ENCODE measurements at places on chromosomes 2 and 18. TPM values are rescaled to one million over a fixed set of nuclear protein-coding genes. Genes with fewer than 3 reads are reported as not detected.

DNA sequence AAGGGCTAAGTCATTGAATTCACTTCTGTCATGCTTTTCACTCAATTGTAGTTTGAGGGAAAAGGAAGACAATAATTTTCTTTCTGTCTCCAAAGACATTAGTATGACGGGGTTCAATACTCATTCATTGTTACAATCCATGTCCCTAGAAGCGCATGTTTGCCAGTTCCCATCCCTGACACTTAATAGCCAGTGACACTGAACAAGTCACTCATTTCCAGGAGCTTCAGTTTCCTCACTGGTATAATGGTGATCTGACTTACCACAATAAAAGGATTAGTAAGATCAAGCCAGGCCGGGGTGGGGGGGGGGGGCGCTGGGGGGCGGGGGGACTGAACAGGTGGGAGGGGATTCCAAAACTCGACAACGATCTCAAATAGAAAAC, 144.8 kb upstream of the MAP3K20 start:
- no peaks in the 10 kb centered on the region for H3K4me1 ChIP-seq
- H3K27me3 ChIP-seq = peaks cover 2% of the 10 kb centered on the region
- no peak overlapping the region for H3K4me3 ChIP-seq

DNA sequence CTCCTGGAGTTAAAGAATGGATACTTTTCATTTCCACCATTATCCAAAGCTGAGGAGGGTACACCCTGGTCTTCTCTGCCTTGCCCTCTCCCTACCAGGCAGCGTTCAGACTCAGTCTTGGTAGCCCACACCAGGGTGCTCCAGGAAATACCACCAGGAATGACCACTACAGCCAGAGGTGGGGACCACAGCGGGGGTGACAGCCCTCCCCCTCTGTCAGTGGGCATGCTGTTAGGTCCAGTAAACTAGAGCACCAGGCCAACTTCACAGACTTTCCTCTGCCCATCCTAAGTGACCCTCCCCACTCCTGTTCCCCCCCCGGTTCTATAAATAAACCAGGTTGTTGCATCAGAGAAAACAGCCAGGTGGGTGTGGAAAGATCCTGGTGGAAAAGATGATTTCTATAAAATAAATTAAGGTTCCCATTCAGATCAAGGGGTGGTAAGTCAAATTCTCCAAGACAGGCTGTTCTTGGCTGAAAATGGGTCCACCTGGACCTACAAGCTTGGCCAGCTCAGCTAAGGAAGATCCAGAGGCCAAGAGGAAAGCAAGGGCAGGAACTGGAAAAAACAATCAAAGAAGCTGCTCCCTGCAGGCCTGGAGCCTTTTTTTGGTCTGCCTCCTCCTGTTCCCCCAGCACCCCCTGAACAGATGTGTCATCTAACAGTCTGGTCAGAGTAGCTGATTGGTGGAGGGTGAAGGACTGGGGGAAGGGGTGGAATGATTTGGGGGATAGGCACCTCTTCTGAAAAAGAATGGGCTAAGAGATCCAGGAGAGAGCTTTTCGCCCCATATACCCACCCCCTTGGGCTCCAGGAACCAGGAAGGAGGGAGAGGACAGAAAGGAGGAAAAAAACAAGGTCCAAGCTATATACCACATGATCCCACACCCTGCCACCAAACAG, 2.3 kb downstream of the RAB11FIP5 start:
- H3K27me3 ChIP-seq = peaks cover 7% of the 10 kb centered on the region
- H3K4me3 ChIP-seq = peak overlapping the region; percentile 78
- H3K36me3 ChIP-seq = no peaks in the 10 kb centered on the region
- H3K27ac ChIP-seq = peak overlapping the region; percentile 91
- H3K4me1 ChIP-seq = peaks cover 43% of the 10 kb centered on the region

DNA sequence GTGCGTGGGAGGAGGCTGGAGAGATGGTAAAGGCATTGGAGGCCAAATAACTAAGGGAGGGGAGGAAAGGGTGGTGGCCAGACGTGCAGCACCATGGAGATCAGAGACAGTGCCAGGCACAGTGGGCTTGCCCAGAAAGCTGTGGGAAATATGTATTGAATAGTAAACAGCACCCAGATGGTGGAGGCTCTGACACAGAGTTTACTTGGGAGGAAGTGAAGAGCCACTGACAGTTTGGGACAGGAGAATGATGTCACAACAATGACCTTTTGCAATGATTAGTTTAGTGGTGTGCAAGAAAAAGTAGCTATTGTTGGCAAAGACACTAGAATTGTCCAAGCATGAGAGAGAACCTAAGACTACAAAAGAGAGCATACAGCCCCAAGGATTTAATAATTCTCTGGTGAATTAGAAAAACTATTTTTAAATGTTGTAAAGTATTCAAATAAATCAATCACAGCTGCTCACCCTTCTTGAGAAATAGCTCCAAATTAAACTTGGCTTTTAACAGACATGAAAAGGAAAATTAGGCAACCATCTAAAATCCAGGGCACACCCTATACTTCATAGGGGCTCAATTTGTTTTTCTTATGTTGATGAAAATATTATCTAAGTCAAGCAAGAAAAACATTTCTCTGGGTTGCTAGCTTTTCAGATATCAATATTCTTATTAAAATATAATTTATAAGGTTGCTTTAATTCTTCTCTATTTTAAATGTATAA, 458.7 kb upstream of the HNRNPA3 start:
- DNase-seq = no peak
- H3K4me3 ChIP-seq = no peak overlapping the region
- peaks cover 5% of the 10 kb centered on the region for H3K27me3 ChIP-seq
- peaks cover 3% of the 10 kb centered on the region for H3K4me1 ChIP-seq
- no peak overlapping the region for H3K27ac ChIP-seq
- no peaks in the 10 kb centered on the region for H3K36me3 ChIP-seq

- H3K4me1 ChIP-seq = no peaks in the 10 kb centered on the region
- no peak overlapping the region for H3K27ac ChIP-seq
- H3K27me3 ChIP-seq = no peaks in the 10 kb centered on the region
- no peak overlapping the region for H3K4me3 ChIP-seq
Measured at GRCh38 chr2:873651-874580, 76.7 kb upstream of the SNTG2 start.

DNA sequence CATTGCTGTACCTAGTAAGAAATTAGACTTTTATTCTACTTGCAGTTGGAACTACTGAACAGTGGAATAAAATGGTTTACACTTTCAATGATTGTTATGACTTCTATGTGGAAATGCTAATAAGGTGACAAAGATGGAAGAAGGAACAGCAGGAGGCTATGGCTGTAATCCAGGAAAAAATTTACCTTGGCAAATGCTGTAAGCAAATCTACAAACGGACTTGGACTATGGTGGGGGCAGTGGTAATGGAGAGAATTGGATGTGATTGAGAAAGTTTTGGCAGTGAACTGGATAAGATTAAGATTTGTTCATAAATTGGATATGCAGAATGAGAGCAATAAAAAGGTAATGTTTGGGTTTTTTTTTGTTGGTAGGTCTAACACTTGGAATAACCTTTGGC, 111.0 kb upstream of the ERBB4 start:
- no peak for DNase-seq
- H3K36me3 ChIP-seq = no peaks in the 10 kb centered on the region
- H3K27me3 ChIP-seq = peaks cover 3% of the 10 kb centered on the region
- no peak overlapping the region for H3K4me3 ChIP-seq

- H3K4me1 ChIP-seq = no peaks in the 10 kb centered on the region
- H3K27ac ChIP-seq = no peak overlapping the region
- H3K27me3 ChIP-seq = peaks cover 11% of the 10 kb centered on the region
- DNase-seq = no peak
- no peaks in the 10 kb centered on the region for H3K36me3 ChIP-seq
- no peak overlapping the region for H3K4me3 ChIP-seq
Measured at GRCh38 chr2:37918742-37919186, 6.3 kb upstream of the RMDN2 start.

DNA sequence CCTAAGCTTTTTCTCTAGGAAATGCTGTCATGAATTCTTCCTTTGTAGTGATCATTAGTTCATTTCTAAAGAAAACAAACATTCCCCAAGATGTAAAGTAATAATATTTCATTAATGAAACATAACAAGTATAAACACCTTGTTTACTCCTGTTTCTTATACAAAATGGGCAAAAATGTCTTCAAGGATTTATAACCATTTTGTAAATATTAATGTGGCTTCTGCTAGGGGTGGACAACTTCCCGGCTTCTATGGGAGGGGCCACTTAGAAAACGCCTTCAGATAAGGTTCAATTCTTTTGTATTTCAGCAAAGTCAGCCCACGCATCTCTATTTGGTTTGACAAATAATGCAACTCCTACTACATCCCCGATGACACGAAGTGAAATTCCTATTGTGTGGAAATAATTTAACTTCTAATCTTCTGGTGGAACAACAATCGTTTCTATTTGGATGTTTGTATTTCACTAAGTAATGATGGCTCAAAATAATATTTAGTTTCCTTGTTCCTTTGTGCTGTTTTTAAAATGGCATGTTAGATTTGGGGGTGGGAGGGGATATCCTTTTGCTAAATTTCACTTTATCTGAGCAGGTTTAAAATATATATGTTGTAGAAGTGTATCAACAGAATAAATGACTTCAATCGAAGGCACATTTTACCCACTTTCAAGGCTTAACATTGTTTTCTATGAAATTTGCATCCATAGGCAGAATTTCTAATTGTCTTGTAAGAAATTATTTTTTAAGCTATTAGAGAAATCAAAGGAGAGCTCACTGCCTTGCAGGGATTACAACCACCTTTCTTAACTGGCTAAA, 14.7 kb upstream of the HOXD1 start:
- no peak overlapping the region for H3K4me3 ChIP-seq
- no peak overlapping the region for H3K27ac ChIP-seq
- peaks cover 3% of the 10 kb centered on the region for H3K4me1 ChIP-seq
- H3K27me3 ChIP-seq = peaks cover 34% of the 10 kb centered on the region

DNA sequence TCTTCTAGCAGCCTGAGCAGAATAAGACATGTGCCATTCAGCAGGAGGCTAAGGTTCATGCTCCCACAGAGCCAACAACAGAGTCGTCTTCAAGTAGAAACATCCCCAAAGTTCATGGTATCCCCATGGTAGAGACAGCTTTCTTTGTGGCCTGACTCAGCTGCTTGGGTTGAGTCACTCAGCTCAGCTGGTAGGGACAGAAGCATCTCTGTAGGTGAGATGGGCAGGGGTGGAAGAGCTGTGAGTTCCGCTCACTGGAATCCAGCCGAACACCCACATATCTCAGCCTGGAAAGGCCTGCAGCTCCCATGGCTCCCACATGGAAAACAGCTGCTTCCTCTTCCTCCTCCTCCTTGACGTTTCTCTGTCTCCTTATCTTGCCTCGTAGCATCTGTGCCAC, 792.7 kb downstream of the RNF144A start:
- no peaks in the 10 kb centered on the region for H3K36me3 ChIP-seq
- H3K27ac ChIP-seq = no peak overlapping the region
- H3K4me1 ChIP-seq = no peaks in the 10 kb centered on the region

DNA sequence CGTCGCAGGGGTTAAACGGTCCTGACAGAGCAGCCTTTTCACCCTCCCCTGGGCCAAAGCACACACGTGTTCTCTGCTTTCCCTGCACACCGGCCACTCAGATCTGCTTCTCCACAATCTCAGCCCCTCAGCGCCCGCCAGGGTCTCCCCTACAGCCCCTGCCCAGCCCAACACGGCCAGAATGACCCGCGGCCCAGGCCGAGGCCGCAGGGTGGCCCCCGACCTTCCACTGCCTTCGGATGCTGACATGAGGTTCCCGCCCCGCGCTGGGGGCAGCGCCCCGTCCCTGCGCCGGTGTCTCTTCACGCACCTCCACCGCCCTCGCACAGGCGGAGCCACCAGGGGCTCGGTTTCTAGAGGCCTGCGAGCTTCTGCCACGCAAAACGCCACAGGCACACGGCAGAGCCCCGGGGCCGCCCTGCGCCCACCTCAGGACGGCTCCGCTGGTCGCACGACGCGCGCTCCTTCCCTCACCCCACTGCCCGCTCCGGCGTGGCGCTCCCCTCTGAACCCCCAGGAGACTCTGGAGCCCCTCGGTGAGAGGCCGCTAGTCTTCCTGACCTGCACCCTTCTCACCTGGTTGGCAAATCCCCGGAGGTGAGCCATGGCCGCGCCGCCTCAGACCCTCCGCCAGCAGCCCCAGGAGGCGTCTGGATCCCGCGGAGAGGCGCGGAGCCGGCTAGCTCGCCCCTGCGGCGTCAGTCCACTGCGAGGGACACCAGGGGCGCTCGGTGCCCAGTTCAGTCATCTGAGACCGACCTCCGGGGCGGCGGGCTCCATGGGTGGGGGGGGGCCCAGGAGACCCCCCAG, 749 bp downstream of the STK25 start:
- peak; percentile 29 for DNase-seq
- H3K27me3 ChIP-seq = no peaks in the 10 kb centered on the region
- no peak overlapping the region for H3K27ac ChIP-seq
- H3K4me3 ChIP-seq = peak overlapping the region; percentile 71
- H3K36me3 ChIP-seq = no peaks in the 10 kb centered on the region
- H3K4me1 ChIP-seq = peaks cover 14% of the 10 kb centered on the region

The GAL3ST2 gene
- polyA plus RNA-seq = not detected

The SLC40A1 gene
- 6.5 TPM for polyA plus RNA-seq

The VWA3B gene
- not detected for polyA plus RNA-seq
